ENCODE measurements at places on chromosomes 12 and 14. TPM values are rescaled to one million over a fixed set of nuclear protein-coding genes. Genes with fewer than 3 reads are reported as not detected.

Gene ARF3
- 149 TPM for total RNA-seq

Gene SLC6A15
- not detected for total RNA-seq

Gene KRT73
- not detected for total RNA-seq

Gene GALNT8
- total RNA-seq, result 1.2 TPM

Gene IGF1
- total RNA-seq, result 415 TPM

Gene PTPRQ
- total RNA-seq, result 1.8 TPM

Gene LUM
- total RNA-seq, result 170 TPM

Gene ITGB7
- 2.3 TPM for total RNA-seq

Gene NELL2
- 0.71 TPM for total RNA-seq

Gene KCNK13
- 1.3 TPM for total RNA-seq

Gene DTX1
- total RNA-seq, result 69.9 TPM

Gene NUAK1
- total RNA-seq, result 54.4 TPM

All from mesenteric fat pad (tissue), 1 donor.